D721Med (cell line): ENCODE measurements at places on chromosomes 16 and 17.
A peak's percentile ranks its signal among the peaks of the same experiment; 100 is the strongest.

- DNase-seq = no peak
These were observed 8.7 kb downstream of the HEXIM2 start for GRCh38 chr17:45170280-45170930.

- no peak for DNase-seq
These were observed 32.1 kb downstream of the NDE1 start for GRCh38 chr16:15682105-15682570.

DNA sequence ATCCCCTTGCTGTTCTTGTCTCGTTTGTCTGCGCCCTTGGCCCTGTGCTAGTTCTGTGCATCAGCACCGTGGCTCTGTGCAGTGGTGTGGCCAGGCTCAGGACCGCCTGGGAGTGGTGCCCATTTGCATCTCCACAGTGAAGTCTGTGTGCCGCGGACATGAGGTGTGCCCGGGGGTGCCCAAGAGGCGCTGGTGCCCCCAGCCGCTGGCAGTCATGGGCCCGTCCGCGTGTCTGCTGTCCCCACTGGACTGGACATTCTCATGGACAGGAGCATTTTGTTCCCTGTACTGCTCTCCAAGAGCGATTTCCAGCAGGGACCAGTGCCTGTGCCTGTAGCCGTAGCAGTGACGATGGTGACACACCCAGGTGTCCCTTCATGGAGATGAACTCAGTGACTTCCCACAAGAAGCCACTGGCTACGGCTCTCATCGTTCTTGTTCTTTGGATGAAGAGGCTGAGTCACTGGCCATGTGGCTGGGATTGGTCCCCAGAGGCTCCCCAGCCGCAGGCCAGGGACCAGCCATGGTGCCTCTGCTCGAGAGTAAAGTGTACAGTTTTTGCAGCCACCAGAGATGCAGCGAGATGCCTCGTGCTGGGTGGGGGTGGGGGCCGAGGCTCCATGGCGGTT is 13.0 kb upstream of the MC1R start:
- DNase-seq = no peak

DNA sequence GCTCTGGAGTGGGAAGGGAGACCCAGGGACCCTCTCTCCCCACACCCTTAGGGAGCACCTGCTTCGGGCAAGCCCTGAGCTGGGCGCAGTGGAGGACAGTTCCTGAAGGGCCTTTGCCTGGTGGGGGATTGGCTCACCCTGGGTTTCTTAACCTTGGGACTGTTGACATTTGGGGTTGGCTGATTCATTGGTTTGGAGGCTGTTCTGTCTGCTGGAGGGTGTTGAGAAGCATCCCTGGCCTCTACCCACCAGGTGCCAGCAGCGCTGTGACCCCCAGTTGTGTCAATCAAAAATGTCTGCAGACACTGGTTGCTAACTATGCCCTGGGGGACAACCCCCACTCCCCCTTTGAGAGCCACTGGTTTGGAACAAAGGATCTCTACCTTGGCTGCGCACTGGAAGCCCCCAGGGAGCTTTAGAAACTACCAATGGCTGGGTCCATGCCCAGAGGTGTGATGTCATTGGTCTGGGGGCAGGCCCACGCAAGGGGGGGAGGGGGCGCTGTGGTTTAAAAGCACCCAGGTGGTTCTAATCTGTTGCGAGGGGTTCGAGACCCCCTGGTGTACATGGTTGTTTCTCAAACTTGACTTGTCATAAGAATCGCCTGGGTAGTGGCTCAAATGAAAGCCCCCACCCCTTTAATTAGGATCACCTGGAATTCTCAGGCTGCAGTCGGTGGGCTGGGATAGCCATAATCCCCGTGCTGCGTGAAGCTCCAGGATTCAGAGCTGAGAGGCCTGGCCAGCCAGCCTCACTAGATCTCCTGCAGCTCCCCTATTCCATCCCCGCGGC is 151.9 kb upstream of the GSE1 start:
- DNase-seq = no peak

- DNase-seq = peak; percentile 93
These were observed at the start of gene RASL10B for GRCh38 chr17:35731239-35731916. RASL10B (plus strand) TSS chr17:35731639; CDS start chr17:35735185, 3,546 bp downstream.
